ENCODE measurements at places on chromosomes 2 and 18. TPM values are rescaled to one million over a fixed set of nuclear protein-coding genes. Genes with fewer than 3 reads are reported as not detected.

CERKL gene
- not detected for total RNA-seq

DNA sequence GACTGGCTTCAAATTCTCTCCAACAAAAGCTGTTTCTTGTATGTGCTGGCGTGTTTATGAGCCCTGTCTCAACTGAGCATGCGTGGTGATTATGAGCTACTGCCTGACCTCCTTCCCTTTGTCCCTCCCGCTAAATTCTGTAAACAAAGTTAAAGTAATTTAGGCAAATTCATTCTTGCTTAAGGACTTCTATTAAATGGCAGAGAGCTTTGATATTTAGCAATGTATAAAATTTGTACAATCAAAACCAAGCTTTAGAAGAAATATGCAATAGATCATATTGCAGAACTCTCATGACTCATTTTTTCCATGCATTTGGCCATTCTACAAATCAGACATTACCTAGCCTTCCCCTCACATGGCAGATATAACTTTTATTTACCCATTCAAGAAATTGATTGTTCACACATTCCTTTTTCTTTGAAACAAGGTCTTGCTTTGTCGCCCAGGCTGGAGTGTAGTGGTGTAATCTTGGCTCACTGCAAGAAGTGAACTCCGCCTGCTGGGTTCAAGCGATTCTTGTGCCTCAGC lies 18.2 kb downstream of the IGFBP2 start:
- DNase-seq = no peak
- no peaks in the 10 kb centered on the region for H3K4me1 ChIP-seq
- H3K36me3 ChIP-seq = no peaks in the 10 kb centered on the region
- H3K4me3 ChIP-seq = no peak overlapping the region
- H3K27ac ChIP-seq = no peak overlapping the region

DNA sequence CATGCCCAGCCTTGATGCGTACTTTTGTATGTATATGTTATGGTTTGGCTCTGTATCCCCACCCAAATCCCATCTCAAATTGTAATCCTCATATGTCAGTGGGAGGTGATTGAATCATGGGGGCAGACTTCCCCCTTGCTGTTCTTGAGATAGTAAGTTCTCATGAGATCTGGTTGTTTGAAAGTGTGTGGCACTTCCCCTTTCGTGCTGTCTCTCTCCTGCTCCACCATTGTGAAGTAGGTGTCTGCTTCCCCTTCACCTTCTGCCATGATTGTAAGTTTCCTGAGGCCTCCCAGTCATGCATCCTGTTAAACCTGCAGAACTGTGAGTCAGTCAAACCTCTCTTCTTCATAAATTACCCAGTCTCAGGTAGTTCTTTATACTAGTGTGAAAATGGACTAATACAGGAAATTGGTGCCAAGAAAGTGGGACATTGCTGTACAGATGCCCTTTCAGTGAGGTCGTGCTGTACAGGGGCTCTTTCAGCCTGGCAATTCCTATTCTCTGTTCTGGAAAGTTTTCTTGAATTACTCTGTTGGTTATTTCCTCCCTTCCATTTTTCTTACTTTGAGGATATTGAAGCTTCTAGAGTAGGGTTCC lies 38.2 kb downstream of the KCMF1 start:
- H3K27me3 ChIP-seq = no peaks in the 10 kb centered on the region
- H3K4me1 ChIP-seq = peaks cover 71% of the 10 kb centered on the region
- H3K27ac ChIP-seq = peak overlapping the region; percentile 83
- peaks cover 34% of the 10 kb centered on the region for H3K36me3 ChIP-seq
- no peak for DNase-seq
- H3K4me3 ChIP-seq = no peak overlapping the region

- H3K27ac ChIP-seq = no peak overlapping the region
- H3K4me1 ChIP-seq = no peaks in the 10 kb centered on the region
These were observed 164.5 kb upstream of the GLI2 start for GRCh38 chr2:120571015-120571728.

DNA sequence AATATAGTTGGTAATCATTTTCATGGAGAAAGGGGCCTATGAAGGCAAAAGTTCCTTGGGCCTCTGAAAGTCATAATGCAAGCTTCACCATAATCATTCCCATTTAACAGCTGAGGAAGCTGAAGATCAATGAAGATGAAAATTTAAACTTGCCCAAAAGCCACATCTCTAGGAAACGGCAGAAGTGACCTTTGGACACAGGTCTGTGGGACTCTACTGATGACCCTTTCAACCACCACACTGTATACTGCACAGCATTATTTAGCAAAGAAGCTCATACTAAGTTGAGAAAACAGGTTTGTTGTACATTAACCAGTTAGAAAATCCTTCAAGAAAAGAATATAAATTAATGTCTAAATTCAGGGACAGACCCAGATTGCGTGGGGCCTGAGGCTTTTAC lies 51.6 kb upstream of the ACTR3 start:
- no peak for DNase-seq
- H3K4me3 ChIP-seq = no peak overlapping the region
- peaks cover 5% of the 10 kb centered on the region for H3K4me1 ChIP-seq

GRCh38 chr2:156748221-156748620 lies 312.0 kb downstream of the GPD2 start:
- H3K27ac ChIP-seq = no peak overlapping the region
- DNase-seq = no peak
- no peak overlapping the region for H3K4me3 ChIP-seq
- no peaks in the 10 kb centered on the region for H3K4me1 ChIP-seq
- H3K36me3 ChIP-seq = no peaks in the 10 kb centered on the region

Data from activated CD4-positive, alpha-beta memory T cell treated with anti-CD3 and anti-CD28 coated beads for 36 hours (primary cell).